Central memory CD4-positive, alpha-beta T cell (primary cell): ENCODE measurements at places on chromosomes 5 and 9.
A peak's percentile ranks its signal among the peaks of the same experiment; 100 is the strongest.

- peak; percentile 48 for DNase-seq
These were observed 113.2 kb downstream of the SLC12A2 start for GRCh38 chr5:128196791-128197190.

DNA sequence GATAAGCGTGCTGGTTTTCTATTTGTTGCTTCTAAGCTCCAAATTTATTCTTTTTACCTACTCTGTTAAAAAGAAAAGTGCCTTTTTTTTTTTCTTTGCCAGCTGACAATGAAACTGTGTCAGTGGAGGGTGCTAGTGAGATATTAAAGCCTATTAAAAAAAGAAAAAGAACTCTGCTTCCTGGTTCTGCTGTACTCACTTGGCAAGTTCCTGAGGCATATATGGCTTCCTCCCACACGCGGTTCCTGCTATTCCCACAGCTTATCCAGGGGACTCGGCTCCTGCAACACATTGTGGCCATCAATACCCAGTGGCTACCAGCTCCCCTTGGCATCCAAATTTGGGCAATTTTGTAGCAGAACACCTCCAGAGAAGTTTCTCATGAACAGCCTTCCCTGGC, 1977.7 kb upstream of the CDH9 start:
- DNase-seq, result no peak

DNA sequence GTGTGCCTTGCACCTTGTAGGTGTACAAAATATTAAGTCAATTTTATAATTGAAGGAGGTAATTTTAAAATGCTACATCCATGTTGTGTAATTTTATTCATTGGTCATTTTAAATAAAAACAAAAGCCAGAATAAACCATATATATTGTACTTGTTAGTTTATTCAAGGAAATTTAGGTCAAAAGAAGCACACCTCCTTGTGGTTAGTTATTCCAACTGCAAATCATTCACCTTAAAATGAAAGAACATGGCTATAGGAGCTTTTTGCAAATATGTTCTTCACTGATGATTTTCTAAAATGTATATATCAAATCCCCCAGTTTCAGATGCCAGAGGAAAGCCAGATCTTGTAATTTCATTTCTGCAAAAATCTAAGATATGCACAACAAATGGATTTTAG, 5.4 kb upstream of the MOCS2 start:
- no peak for DNase-seq

DNA sequence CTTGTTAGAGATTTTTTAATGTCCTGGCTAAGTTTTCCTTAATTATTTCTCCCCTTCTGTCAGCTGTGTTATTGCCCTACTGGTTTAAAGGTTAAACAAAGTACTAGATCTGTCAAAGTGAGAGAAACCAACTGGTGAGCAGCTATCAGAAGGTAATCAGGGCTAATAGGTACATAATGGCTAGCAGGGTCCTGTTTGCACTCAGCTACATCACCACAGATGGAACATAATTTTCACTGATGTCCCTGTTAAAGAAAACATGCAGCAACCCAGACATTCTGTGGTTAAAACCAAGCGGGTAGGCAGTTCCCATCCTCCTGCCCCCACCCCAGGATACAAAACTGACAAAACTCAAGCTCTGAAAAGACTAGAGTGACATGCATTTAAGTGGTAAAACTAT, 473.9 kb downstream of the NR2F1-AS1 start:
- no peak for DNase-seq

DNA sequence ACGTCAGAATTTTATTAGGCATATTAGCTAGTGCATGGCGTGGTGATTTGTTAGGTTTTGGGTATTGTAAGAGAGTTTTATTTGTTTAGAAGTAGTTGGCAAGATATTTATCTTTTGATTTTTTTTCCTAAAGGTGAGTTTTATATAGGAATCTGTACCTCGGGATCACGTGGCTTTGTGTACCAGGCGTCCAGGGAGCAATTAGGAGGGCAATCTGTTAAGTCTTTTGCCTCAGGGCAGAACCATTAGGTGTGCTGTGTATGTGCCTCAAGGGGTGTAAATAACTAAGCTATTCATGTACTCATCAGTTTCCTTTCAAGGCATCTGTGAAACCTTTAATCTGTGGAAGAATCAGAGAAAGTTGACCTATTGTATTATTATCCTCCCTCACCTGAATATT, 39.4 kb downstream of the ZSWIM6 start:
- DNase-seq, result no peak

DNA sequence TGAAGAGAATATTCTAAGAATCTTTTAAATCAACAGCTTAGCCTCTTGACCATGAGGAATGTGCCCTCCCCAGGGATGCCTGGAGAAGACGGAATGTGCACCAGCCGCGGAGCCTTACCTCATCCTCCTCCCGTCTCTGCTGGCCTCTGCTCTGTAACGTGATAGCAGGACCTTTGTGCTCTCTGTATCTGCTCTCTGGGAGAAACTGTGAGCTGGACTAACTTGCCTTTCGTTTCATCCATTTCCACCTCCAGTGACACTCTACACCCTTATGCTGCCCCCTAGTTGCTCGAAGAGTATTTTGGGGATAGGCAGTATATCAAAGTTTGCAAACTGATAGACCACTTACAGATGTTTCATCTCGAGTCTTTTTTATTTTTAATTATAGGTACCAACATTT, 141.4 kb downstream of the NPR3 start:
- DNase-seq, result no peak

GRCh38 chr5:71977311-71977710, 130.0 kb upstream of the MAP1B start:
- DNase-seq, result no peak

DNA sequence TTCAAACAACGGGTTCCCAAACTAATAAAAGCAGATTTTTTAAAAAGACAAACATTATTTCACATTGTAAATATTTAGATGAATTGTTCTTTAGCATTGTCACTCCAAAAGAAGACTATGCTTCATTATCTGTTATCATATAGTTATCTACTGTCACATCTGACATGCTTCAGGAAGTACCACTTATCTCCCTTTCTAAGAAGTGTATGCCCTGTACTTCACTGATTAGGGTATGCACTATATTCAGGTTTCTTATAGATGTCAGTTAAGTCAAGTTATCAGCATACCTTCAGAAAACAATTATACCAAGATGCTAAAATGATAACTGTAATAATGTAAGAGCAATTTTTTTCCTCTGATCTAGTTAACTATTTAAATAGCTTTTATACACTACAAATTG, 40.4 kb downstream of the LMBRD2 start:
- DNase-seq, result no peak

GRCh38 chr9:13446938-13447842, 167.7 kb upstream of the MPDZ start:
- no peak for DNase-seq

DNA sequence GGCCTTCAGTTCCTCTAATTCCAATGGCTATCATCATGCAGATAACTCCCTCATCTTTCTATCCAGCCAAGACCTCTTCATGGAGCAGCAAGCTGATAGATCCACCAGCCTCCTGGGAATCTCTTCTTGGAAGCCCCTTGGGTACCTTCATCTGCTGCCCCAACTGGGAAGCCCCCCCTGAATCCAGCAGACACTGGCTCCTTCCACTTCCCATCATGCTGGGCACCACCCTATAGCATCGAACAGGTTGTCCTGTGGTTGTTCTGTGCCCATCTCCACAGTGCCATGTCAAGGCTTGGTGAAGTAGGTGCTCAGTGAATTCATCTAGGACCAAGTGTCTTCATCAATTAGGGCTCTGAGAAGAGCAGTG, 410.4 kb upstream of the KLF4 start:
- DNase-seq, result no peak

GRCh38 chr9:137446851-137447471, 5.8 kb upstream of the ENTPD8 start:
- DNase-seq, result no peak

GRCh38 chr5:142053426-142054151, 40.8 kb upstream of the GNPDA1 start:
- no peak for DNase-seq

DNA sequence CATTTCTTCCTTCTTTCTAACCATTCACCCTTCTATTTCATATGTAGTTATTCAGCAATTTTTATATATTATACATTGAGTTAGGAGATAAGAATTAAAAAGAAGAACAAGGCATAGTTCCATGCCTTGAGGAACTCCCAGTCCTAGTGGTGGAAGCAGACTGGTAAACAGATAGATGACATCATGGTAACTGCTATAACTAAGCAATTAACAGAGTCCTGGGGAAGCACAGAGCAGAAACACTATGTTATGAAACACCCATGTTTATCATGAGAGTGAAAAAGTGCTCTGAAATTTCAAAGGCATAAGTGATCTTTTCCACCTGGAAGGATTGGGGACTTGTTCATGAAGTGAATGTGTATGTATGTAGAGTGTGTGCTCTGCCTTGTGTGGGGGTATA, 14.6 kb downstream of the PAPPA start:
- no peak for DNase-seq

- DNase-seq, result no peak
These were observed 2031.8 kb upstream of the CDH6 start for GRCh38 chr5:29161399-29162291.

- no peak for DNase-seq
These were observed 40.7 kb downstream of the LHFPL2 start for GRCh38 chr5:78607864-78608263.

GRCh38 chr9:131651160-131651559, 88.7 kb downstream of the RAPGEF1 start:
- no peak for DNase-seq

DNA sequence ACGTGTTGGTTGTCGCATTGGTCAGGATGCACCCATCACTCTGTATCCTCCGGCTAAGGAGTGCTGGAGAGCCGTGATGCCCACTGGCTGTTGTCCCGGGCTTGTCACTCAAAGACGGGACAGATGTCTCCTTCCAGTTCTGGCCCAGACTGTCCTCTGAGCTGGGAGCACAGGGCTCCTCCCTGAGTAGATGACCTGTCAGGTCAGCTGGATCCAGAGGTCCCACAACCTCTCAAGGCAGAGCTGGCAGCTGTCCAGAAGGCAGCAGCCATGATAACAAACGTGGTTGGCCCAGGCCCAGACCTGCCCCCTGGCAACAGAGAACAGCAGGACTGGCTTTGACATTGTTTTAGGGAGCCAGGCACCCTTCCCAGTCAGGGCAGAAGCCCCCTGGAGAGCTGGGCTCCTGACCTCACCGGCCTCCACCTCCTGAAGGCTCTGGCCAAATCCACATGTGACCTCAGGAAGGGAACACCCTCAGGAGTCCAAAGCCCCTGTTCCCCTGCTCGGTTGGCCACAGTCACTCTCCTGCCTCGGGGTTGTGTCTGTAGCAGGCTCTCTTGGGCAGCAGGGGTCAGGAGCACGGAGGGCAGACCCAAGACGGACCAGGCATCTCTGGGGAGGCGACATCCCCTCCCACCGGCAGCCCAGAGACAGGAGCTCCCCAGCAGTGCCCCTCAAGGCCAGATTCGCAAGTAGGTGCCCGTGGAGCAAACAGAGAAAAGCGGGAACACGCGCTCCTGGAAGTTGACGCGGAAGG, 10.3 kb downstream of the TRIM7 start:
- no peak for DNase-seq

DNA sequence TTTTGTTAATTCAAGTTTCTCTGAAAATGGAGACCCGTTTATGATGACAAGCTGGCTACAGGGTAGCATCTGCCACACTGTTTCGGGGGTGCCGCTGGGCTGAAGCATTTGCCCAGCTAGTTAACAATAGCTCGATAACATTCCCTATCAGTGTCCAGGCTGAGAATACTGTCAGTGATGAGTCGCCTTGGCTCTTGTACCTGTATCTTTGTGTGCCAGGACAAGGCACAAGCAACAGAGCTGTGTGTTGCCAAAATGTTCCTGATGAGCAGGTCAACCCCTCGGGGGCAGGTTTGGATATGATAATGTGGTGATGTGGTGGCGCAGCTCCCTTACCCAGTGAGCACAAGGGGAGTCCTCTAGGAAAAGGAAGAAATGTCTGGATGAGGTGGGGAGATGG, 7.0 kb downstream of the TGFBI start:
- no peak for DNase-seq

- DNase-seq, result no peak
These were observed 66.5 kb downstream of the SEMA6A start for GRCh38 chr5:116507941-116508655.

DNA sequence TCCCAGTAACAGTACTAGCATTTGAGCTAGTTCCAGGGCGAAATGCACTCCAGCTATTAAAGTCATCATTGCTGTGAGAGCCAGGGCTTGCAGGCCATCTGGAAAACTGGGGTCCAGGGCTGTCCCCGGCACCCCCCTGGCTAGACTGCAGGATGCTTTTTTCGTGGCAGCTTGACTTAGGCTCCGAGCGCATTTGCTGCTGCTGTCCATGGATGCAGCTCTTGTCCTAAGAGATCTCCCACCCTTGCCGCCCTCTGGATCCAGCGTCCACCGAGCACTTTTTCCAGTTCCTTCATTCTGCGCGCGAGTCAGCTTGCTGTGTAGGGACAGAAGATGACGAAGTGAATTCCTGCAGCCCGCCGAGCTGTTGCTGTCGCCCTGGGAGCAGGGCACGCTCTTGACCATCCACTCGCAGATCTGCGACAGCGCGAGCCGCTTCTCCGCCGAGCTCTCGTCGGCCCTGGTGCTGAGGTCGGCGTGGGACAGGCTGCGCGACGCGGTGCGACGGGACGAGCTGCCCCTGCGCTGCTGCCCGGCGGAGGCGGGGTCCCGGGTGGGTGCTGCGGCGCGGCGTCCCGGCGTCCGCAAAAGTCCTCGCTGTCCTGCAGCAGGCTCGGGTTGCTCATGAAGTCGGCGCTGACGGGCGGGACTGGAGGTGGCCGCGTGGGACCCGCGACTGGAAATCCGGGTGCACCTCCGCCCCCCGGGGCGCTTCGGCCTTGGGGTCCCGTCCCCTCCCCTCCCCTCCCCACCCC, 30.7 kb downstream of the OR2V1 start:
- DNase-seq, result no peak

- no peak for DNase-seq
These were observed 82.4 kb upstream of the STC2 start for GRCh38 chr5:173410459-173411233.

DNA sequence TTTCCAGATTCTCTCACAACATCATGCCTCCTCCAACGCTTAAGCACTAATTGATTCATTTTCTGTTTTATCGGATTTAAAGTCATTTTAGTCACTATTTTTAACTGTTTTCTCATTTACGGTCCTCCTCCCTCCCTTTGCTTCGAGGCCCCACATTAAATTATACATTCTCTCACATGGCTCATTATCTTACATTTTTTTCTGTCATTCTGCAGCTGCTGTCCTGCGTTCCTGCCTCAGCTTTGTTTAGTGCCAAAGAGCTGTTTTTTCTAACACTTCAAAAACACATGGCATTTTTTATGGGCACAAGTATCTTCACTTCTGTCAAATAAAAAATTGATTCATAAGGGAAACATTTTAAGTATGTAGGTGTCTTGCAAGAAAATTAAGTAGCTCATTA, 130.1 kb upstream of the FST start:
- DNase-seq, result no peak

DNA sequence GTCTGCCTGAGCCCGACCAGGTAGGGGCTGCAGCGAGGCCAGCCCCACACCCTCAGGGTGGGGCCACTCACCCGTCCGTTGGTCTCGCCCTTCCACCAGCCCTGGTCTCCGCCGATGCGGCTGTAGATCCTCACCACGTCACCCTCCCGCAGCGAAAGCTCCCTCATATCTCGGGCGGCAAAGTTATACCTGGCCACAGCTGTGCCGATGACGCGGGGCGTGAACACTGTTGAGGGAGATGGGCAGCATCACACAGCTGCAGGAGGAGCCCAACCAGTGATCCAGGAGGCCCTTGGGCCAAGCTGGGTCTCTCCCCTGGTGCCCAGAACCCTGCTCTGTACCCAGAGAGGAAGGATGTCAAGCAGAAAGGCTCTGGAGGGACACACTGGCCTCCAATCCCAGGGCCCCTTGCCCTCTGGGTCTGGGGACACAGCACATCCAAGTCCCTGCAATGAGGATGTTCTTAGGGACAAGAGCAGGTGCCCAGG, 30.3 kb upstream of the SARDH start:
- no peak for DNase-seq

- no peak for DNase-seq
These were observed 72.3 kb upstream of the STARD4 start for GRCh38 chr5:111584651-111585050.
